ENCODE measurements at places on chromosomes 7 and 10. TPM values are rescaled to one million over a fixed set of nuclear protein-coding genes. Genes with fewer than 3 reads are reported as not detected.

Gene CREB5
- 20.1 TPM for total RNA-seq

Gene CPA2
- 1.2 TPM for total RNA-seq

Gene DGKI
- 2.3 TPM for total RNA-seq

Gene OTUD1
- 33.9 TPM for total RNA-seq

Gene NKX1-2
- total RNA-seq = not detected

Gene NUDCD3
- 101 TPM for total RNA-seq

Gene OGDHL
- total RNA-seq = not detected

DNA sequence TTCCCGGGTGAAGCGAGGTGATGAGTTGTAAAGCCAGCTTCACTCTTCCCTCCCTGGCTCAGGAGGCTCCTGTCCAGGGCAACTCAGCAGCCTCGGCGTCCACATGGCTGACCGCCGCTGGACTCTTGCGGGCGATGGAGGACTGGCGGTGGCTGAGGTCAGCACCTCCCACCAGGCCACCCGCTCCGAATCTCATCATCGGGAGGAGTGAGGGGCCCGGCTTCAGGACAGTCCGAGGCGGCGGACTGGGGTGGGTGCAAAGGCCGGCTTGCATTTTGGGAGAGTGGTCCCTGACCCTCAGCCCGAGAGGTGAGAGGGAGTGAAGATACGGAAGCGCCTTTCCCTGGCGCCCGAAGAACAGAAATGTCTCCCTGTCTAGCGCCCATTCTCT, 759 bp downstream of the DNAJB12 start:
- no peak for DNase-seq

GRCh38 chr7:5589819-5590595, 166.4 kb upstream of the TNRC18 start:
- no peak for DNase-seq

DNA sequence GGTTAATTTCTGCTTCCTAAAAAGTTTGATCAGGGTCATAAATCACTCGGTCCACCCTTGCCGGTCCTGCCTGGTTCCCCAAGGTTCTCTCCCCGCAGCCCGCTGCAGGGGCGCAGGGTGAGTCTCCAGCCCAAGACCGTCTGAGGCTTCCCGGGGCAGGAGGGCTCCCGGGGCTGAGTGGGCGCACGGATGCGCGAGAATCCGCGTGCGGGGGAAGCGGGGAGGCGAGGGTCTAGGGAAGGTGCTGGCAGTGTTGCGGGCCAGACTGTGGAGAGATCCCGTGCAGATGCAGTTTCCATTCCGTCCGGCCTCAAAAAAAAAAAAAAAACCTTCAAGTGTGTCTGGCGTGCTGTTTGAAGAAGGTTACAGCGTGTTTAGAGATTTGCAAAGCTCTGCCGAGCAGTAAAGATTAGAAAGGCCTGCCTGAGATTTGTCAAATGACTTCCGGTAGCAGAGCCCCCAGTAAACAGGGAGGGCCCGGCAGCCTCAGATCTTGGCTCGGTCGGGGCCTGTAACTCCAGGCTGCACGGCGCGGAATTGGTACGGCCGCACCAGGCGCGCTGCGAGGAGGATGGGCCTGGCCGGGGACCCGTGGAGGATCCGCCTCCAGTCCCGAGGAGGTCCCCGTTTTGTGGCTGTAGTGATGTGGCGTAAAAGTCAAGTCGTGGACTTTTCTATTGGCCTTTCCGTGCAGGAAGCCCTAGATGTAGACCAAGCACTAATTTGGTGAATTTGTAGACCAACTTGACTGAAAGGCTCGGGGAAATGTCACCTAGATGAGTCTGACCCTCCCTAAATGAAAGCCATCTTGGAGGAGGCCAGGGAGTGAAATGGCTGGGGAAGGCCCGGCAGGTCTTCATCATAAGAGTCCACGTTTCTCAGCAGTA, 293.2 kb upstream of the NFE2L3 start:
- no peak for DNase-seq

DNA sequence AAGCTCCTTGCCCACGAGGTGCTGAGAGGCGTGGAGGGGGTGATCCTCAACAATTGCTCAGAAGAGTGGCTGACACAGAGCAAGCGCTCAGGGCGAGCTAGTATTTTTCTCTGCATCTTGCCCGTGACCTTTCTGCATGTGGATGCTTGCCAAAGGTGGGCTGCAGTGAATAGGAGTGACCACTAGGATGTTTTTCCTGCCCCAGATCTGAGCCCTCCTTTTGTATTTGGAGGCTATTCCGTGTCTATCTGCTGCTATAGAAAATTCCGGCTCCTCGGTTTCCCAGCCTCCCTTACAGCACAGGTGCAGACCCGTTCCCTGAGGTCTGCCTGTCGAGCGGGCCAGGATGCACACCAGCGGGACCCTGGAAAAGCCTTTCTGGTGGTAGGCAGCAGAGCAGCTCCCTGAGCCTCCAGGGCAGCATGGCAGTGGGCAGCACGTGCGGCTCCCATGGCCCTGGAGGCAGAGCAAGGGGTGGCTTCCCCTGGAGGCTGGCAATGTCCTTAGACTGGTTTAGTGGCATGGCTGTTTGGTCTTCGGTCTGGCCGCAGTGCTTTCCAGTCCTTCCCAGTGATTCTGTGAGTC, 145.1 kb upstream of the PCBD1 start:
- no peak for DNase-seq

DNA sequence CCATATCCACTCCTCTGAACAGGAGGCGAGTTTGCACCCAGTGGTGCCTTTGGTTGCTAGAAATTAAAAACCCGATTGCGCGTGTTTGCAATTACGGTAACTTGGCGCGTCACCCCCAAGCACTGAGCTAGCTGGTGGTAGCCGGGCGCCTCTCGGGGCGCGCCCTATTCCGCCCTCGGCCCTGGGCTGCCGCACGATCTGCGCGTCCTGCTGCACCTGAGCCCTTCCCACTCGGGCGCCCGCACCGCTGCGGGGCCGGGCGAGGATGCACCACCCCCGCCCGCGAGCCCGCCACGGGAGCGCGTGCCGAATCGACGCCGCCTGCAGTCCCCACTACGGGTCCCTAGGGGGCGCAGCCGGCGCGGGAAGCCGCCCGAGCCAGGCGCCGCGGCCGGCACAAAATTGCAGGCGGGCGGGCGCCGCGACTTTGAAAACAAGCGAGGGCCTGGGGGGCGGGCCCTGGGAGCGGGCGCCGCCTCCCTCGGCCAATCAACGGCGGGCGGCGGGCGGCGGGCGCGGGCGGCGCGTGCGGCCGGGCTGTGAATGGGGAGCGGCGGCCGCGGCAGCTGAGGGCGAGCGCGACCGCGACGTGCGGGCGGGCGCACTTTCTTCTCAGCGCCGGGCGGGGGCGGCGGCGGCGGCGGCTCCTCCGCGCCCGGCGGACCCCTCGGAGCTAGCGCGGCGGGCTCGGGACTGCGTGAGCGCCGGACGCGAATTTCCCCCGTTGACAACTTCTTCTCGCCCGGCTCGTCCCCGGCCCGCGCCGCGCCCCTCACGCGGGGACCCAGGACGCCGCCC, at the start of gene SDK1:
SDK1 (plus strand) TSS at position 602 of the 798 bp plus-strand sequence. CDS start 335 bp downstream, outside the sequence.
- peak; percentile 94 for DNase-seq

GRCh38 chr10:6514844-6515780, 65.0 kb downstream of the PRKCQ start:
- DNase-seq = no peak

DNA sequence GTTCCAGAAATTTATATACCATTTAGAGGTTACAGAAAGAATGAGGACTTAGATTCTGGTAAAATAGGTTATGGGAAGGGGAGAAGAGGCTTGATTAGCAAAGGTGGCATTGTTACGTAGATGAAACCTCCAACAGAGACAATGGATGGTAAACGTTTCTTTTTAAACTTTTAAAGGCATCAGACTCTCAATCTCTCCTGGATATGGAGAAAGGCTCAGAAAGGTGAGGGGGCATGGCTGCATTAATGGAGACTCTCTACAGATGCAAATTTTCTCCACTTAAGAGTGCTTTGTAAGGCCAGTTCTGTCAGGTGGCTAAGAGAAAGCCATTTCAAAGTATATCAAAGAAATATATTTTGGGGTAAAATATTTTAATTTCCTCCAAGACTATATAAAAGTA, 240.9 kb upstream of the PTER start:
- DNase-seq = no peak

DNA sequence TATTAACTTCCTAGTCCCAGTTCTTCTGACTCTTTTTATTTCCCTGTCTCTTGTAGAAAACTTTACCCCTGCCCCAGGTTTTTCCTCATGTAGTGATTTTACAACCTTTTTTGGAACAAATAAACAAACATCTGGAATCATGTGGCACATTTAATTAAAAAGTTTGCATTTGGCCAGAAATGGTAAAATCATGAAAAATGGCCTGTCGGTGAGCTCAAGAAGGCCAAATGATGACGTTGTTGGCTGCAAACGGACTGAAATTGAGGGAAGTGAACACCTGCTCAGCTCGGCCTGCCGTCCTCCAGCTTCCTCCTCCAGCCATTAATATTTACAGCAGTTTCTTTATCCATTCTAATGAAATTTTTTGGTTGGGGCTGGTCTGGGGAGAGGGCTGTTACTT, 902.8 kb downstream of the LRMDA start:
- no peak for DNase-seq

GRCh38 chr7:28998105-28998504, 40.0 kb upstream of the TRIL start:
- DNase-seq = no peak

- DNase-seq = no peak
Observed at GRCh38 chr7:106693677-106694353, 32.9 kb upstream of the CCDC71L start.

GRCh38 chr7:48528646-48529045, 357.4 kb downstream of the ABCA13 start:
- DNase-seq = no peak

- no peak for DNase-seq
Observed at GRCh38 chr7:30851651-30852307, 59.9 kb upstream of the AQP1 start.

GRCh38 chr7:2525658-2526630, 6.4 kb downstream of the LFNG start:
- no peak for DNase-seq

DNA sequence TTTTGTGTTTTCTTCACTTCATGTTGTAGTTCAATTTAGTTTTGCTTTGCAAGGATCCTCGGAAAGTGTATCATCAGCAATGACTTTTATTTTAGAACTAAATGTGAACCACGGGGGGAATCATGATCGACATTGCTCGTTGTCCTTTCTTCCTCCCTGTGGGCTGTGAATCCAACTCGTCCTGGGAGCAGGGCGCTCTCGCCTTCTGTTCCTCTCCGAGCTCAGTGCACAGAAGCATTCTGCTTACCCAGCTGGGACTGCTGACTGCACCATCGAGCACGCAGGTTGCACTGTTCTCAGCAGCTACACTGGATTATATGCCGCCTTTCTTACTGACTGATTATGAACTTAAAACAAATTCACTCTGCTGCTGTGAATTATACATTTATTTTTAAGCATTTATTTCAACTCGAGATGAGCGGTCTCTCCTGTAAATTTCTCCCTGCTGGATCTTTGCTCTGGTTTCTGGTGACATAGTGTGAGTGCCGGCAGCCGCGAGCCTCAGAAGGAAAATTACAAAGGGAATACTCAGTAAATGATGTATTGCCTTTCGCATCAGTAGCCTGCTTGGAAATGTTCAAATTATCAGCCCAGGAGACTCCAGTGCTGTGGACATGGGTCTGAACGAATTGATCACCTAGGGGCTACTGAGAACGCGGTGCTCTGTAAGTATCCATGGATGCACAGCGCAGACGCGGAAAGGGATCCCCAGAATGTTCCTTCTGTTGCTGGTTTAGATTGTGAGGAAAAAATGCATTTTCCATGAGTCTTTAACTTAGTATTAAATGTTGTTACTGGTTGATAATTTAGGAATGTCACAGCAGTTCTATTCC, 92.6 kb downstream of the PTPRE start:
- no peak for DNase-seq

DNA sequence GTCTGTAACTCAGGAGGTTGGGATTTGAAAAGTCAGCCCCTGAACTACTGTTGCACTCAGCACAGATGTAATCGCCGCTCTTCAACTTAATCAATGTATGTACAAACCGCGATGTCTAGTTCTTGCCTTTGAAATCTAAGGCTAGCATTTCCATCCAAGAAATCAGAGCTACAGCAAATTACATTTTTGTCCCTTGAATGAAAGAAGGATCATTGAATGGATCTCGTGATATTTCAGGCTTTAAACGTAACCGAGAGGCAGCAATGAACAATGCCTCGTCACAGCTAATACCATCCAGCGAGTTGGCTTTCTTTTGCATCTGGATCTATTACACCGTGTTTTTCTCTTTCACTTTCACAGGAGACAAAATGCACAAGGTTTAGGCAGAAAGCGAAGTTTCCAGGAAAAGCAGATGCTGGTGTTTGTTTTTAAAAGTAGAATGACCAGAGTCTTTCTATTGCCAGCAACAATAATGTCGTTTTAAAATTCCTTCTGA, 5.5 kb downstream of the SKIDA1 start:
- no peak for DNase-seq

- no peak for DNase-seq
Observed at GRCh38 chr10:88918191-88918905, 34.2 kb downstream of the ACTA2 start.

DNA sequence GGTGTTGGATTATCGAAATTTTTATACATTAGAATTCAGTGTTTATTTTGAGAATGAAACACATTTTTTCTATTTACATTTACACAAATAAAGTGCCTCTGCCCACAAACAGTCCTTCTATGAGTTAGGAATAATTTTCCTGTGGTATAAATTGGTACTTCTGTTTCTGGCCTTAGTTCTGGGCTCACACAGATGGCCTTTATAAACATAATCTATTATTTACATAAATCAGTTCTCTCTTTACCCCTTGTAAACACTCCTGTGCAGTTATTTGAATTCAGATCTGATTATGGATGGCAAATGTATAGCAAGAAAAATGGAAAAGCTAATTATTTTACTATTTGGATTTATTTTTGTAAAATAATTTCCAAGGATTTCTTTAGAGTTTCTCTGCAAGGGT, 143.2 kb downstream of the PRKG1 start:
- DNase-seq = no peak

DNA sequence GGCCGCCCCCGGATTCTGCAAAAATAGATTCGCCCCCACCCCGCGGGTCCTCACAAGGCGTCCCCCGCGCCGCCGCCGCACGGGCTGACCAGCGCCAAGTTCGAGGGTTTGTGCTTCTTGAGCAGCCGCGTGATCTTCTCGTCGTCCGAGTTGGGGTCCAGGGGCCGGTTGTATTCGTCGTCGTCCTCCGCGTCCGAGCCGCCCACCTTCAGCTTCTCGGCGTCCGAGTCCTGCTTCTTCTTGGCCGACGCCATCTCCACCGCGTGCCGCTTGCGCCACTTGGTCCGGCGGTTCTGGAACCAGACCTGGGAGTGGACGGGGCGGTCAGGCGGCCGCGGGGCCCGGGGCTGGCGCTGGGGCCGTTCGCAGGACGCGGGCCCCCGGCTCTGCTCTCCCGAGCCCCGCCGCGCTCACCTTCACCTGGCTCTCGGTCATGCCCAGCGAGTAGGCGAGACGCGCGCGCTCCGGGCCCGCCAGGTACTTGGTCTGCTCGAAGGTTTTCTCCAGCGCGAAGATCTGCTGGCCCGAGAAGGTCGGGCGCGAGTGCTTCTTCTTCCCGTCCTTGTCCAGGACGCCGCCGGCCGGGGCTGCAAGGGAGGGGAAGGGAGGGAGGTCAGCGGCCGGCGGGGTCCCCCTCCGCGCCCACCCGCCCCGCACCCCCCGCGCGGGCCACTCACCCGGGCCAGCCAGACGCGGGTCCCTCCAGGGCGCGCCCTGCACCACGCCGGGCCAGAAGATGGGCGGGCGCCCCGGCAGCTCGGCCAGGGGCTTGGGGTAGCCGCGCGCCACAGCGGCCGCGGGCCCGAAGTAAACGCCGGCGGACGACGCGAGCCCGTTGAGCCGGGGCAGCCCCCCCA, 853 bp downstream of the NKX6-2 start:
- no peak for DNase-seq
